Mucosa of gallbladder (tissue), 1 donor: ENCODE measurements at places on chromosomes 13 and 19. TPM values are rescaled to one million over a fixed set of nuclear protein-coding genes. Genes with fewer than 3 reads are reported as not detected.

Gene ZNF575
- total RNA-seq: 4.1 TPM

Gene IQCN
- total RNA-seq: 2.9 TPM

Gene ADGRE3
- not detected for total RNA-seq

Gene ZNF880
- total RNA-seq: 18.6 TPM

Gene CEACAM6
- total RNA-seq: 61.6 TPM

Gene ZNF446
- 19.4 TPM for total RNA-seq

Gene PBX4
- total RNA-seq: 9.9 TPM

Gene FGF22
- 0.17 TPM for total RNA-seq

Gene ZNF468
- 37.2 TPM for total RNA-seq

Gene C13orf42
- not detected for total RNA-seq
